ENCODE measurements at places on chromosomes 12 and 14. TPM values are rescaled to one million over a fixed set of nuclear protein-coding genes. Genes with fewer than 3 reads are reported as not detected.

GRCh38 chr14:99609245-99610170 lies 5.5 kb upstream of the CCDC85C start:
- DNase-seq: no peak

Gene KRT2
- not detected for total RNA-seq

- no peak for DNase-seq
These were observed 200.0 kb downstream of the FOXG1 start for GRCh38 chr14:28966416-28967233.

- DNase-seq: no peak
These were observed 111.3 kb downstream of the KIF26A start for GRCh38 chr14:104249706-104250105.

GRCh38 chr14:31933716-31934115 lies 143.4 kb upstream of the ARHGAP5 start:
- DNase-seq: no peak

DNA sequence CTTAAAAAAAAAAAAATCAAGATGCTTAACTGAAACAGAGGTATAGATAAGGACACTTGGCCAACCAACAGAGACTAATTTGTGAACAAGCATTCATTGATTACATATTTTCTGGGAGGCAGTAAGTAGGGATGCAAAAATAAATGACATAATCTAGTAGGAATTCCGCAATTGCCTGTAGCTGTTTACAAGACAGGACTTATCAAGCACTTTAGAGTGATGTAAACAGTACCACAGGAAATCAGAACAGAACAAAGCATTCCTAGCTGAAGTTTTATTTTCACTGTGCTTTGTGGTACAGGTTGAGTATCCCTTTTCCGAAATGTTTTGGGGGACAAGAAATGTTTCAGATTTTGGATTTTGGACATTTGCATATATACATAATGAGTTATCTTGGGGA lies 68.2 kb upstream of the FGD4 start:
- DNase-seq: no peak

DNA sequence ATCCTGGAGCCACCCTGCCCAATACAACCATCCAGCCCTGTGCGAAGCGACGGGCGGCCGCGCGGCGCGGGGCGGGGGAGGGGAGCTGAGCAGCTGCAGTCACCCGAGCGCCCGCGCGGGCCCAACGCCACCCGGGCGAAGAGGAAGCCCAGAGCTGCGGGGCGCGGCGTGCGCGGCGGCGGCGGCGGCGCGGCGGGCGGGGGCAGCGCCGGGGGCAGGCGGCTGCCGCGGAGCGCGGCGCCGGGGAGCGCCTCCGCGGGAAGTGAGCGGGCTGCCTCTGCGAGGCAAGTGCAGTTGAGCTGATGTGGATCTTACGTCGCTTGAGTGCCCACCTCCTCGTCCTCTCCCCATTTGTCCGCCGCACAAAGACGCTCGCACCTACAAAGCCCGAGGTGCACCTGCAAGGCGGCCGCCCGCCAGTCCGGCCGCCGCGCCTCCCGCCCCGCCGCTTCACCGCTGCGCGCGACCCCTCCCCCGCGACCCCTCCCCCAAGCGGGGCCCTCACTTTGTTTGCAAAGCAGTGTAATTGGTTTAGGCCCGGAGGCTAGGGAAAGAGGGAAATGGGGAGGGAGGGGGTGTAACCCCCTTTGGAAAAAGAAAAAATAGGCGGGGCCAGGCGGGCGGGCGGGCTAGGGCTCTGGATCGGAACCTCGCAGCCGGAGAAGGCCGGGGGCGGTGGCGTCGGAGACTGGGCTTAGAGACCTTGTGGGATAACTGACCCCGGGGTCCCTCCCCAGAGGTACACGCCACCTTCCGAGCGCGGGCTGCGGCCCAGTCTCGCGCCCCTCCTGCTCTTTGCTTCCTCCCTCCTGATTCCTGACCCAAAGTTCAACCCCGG lies at the start of the genes FOXA1 and TTC6:
Gene FOXA1, minus strand, starts transcription at position 279 of the 838 bp plus-strand sequence. Its CDS starts 277 bp downstream, at position 2.
Gene TTC6, plus strand, starts transcription at position 659 of the 838 bp plus-strand sequence. CDS start 26,436 bp downstream, outside the sequence.
- no peak for DNase-seq

- no peak for DNase-seq
These were observed 30.3 kb downstream of the YEATS4 start for GRCh38 chr12:69389831-69390230.

DNA sequence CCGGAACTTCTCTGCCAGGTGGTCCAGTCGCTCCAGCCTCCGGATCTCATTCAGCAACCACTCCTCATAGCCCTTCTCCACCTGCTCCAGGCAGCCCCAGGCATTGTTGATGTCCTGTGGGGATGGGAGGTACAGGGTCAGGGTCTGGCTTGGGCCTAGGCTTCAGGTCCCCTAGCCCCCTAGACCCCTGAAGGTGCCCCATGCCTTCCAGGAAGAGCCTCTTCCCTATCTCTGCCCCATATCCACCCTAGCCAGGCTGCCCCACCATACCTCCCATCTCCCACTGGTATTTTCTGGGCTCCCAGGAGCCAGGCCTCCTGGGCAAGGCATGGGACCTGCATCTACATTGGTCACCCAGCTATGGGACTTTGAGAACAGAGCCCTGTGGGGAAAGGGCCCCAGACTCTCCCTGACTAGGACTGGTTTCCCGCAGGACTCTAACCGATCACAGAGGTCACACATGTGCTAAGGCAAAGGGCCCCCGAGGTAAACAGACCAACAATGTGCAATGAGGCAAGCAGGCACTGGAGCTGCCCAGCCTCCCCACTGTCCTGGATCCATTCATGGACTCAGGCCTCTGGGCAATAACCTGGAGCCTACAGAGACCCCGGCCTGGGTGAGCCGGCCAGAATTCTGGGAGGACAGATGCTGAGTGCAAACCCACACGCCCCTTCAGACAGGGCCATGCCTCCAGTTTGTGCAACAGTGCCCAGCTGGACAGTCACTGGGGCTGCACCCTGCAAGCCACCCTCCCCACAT lies 88.8 kb downstream of the ACTN1 start:
- DNase-seq: no peak

Measured in pancreas (tissue), 10 donors.